ENCODE measurements at places on chromosomes 6 and 20.
A peak's percentile ranks its signal among the peaks of the same experiment; 100 is the strongest.

DNA sequence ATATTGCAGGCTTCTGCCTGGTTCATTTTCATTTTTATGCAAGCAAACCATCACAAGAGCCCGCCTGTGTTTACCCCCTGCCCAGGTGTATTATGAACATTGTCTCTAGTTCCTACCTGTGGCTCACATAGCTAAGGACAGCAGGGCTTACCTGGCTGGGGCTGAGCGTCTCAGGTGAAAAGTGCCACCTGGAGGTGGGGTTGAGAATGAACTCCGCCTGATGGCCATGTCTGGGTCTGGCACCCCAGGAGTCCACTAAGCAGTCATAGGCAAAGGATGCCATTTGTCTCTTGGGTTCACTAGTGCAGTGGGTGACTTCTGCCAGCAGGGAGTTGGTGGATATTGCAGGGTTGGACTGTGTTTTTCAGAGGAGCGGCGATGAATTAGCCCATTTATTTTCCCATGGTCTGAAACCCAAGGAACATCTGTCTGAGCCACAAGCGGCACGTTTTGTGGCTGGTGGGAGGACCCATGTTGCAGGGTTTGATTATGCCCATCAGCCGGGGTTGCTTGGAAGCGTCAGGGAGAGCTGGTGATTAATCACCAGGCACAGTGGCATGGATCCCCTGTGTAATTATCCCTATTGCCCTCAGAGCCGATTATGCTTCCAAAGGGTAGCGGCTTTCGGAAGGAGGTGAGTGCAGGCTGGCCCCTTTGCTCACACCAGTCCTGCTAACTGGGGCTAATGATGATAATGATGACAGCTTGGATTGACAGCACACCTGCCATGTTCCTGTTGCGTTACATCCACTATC lies 92.1 kb downstream of the CDH26 start:
- DNase-seq: no peak

GRCh38 chr6:80126657-80127345 lies 20.3 kb downstream of the BCKDHB start:
- no peak for DNase-seq

DNA sequence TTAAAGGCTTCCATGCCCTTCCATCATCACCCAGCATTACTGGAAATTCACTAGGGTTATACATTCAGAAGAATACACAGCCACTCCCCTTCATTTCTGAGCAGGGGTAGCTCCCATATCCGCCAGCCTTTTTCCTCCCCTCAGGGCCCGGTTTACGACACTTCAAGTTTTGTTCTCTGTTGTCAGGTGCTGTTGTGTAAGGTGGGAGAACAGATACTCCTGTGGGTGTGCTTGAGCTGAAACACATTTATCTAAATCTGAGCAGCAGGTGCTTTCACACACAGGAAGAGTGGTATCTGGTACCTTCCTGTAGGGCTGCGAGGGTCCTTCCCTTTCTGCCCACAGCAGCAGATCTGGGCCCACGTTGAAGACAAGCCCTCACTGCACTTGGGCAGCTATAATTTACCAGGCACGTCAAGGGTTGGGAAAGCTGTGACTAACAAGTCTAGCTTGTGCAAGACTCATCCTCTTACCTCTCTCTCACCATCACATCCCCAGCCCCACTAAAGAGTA lies 215.8 kb upstream of the RREB1 start:
- DNase-seq: no peak

DNA sequence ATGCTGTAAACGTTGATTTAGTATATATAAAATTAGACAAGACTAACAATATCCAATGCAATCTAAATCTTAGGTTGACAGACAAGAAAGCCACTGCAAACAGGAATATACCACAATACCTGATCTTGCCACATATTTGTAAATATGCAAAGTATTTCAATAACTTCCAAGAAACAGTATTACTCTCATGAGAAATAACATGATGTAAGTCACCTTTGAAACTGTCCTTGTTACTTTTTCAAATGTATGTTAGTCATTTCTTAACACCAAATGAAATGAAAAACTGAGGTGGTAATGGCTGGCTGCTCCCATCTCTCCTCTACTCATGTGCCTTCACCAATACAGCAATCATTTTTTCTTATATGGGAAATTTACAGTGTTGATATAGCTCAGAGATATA lies 118.7 kb downstream of the ATG5 start:
- no peak for DNase-seq

DNA sequence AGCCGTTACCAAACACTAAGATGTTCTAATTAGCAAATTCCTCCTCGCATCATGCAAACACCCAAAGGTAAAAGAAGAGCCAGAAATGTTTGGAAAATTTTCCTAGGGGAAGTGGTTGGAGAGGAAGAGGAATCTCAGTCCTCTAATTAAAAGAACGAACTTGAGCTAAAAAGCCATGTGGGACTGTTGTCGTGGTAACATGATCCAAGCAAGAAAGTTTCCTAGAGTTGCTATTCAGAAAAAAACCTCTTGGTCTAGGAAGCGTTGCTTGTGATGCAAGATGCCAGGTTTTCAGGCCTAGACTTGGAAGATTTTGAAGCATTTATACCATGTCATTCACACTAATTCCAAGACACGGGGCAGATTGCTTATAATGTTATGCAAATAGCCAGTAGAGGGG lies 106.8 kb upstream of the DOK5 start:
- no peak for DNase-seq

GRCh38 chr6:209432-210103 lies 82.7 kb upstream of the DUSP22 start:
- DNase-seq: no peak

DNA sequence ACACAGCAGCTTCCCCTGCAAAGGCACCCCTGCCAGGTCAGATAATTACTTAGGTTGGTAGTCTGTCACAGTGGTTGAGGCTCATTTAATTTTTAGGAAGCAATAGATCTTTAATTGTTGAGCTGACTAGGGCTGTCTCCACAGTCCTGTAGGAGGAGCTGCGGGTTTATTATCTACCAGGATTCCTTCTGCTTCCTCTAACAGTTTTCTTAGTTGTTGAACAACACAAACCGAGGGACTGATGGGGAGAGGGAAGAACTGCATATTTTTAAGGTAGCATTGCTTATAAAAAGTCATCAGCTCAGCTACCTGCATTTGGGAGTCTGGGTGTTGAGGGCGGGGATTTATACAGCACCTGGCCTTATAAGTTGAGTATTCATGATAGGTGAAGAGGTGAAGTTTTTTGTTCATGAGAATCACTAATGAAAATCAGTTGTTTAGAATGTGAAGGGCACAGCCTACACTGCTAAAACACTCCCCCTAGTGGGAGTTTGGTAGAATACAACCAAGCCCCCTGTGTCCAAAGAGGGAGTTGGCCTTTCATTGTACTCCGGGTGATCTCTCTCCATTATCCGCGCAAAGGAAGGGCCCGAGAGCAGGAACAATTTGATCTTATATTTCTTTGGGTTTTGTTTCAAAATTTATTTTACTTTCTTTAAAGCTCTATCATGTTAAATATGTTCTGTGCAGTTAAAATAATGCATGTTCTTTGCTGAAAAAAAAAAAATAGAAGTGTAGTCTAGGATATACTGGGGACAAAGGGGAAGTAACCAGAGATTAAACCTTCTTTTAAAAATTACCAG lies 69.6 kb downstream of the SSR1 start:
- peak; percentile 54 for DNase-seq

DNA sequence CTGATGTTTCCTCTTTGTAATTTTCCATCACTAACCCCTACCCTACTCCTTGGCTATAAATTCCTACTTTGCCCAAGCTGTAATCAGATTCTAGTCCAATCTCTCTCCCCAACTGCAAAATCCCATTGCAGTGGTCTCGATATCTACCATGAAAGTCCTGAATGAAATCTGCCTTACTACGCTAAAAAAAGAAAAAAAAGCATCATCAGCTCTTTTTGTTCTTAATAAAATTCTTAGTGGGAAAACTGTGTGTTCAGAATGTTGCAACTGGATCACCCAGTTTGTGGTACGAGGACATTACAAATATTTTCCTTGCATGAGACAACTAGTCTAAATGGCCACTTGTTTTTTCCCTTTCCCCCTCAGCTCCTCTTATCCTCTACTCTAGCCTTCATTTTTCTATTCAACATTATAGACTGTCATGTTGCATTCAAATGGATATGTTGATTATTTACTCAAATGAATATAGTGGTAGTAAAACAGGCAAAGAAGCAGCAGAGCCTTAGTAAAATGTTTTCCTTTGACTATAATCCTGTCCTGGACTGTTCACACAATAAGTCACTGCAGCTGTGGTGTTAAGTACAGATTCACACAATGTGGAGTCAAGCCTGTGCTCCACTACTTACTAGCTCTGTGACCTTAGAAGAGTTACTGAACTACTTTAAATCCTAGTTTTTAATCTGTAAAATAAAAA lies 527.1 kb upstream of the MARCKS start:
- DNase-seq: no peak

DNA sequence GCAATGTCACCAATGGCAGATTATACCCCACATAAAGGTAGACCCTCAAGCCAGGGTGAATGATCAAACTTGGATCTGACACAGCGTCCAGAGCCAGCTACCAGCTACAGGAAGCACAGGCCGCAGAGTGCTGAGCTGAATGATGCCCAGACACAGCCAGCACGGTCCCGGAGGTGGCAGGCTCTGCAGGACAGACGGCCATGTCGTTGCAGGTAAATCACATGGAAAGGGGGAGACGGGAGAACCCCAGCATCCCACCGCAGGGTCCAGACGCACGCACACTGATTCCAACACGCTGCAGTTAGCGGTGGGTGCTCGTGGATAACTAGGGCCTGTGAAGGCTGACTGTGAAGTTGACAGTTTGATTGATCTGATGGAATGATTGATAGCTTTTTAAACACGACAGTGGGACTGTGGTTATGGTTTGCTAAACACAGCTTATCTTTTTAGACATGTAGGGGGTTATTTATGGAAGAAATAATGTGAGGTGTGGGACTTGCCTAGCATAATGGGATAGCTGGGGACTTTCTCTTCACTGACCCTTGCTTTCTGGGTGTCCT lies 228.5 kb downstream of the ERMARD start:
- no peak for DNase-seq

DNA sequence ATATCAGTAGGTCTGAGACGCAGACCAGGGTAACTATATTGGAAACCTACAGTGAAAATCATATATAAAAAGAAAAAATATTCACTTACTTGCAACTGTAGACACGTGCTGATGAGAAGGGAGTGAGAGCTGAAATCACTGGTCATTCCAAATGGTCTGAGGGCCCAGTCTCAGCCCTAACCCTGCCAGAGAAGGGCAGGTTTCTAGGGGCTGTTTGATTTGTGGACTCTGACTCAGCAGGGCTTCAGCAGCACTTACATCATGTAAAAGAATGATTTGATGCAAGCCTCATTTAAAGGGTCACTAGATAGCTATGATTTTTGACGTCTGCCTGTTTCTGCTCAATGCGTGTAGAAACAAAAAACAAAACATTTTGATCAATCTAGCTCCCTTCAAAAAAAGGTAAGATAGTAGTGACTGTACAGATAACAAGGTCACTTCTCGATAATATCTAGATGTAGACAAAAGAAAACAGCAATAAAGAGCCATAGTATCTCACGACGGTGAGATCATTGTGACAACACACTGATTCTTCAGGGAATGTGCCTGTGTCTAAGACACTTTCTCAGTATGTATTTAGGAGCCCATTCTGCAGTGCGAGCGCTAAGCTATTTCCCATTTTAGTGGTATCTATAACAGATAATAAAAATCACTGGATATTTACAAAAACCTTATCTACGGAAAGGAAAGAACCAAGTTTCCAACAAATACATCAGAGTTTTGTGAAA lies 307.2 kb downstream of the HIVEP2 start:
- DNase-seq: no peak

DNA sequence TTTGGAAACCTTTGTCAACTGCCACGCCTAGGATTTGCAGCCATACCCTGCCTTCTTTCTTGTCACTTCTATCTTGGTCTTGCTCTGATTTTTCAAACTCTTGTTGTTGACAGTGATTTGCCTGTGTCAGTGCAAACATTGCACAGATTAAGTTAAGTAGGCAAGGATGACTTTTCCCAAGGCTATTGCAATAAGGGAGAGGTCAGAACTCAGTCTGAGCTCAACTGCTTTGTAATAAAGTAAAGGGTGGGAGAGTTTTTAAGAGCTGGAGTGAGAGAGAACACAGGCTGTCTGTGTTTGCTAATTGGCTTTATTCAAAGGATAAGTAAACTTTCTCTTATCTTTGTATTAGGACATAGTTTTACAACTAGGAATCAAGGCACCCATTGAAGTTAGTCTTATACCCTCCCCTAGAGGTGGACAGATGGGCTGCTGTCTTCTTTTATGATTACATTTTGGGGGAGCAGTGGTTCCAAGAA lies 448.6 kb downstream of the PHF3 start:
- DNase-seq: no peak

GRCh38 chr6:72238900-72239299 lies 352.6 kb downstream of the RIMS1 start:
- DNase-seq: no peak

DNA sequence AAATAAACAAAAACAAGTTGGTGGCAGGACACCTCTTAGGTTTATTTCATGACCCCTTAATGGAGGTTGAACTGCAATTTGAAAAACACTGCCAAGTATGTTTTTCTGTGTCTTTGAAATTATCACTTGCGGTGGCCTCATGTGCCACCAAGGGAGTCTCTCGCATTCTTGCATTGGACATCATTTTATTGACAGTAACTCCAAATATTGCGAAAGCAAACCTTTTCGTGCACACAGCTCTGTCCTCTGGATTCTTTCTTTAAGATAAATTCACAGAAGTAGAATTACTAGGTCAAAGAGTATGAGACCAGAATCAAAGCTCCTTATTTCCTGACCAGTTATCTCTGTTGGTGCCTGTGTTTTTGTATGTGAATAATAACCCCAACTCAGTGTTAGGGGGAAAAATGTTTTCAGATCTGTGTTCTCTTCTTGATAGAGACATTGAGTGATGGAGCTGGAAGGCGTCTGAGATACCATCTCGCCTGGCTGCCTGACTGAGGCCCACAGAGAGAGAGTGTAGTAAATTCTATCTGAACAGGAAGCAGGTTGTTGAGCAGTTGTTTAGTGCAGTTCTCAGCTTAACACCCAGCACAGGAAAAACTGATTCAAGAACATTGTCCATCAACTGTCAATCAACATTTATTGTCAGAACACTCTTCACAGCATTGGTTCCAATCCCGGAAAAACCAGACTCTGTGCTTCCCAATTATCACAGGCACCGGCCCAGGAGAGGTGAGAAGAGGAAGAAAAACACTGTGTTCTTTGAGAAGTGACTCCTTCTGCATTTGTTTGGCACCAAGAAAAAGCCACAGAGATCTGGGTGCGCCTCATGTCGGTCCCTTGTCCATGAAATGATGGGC lies 2.2 kb upstream of the CCDC167 start:
- no peak for DNase-seq

Measured in HFFc6 (cell line).